Placental epithelial cell (primary cell): ENCODE measurements at places on chromosomes 4 and X. TPM values are rescaled to one million over a fixed set of nuclear protein-coding genes. Genes with fewer than 3 reads are reported as not detected.

GRIA2 gene
- total RNA-seq: not detected in 2 replicates

MAP7D2 gene
- total RNA-seq: 0.39 and 1.1 TPM in 2 replicates

PABPC4L gene
- total RNA-seq: 2.0 and 2.6 TPM in 2 replicates

HNRNPD gene
- total RNA-seq: 22.4 and 29.1 TPM in 2 replicates

IGSF1 gene
- total RNA-seq: not detected in 2 replicates

AMOT gene
- 221 and 247 TPM in 2 replicates for total RNA-seq

TLR10 gene
- not detected in 2 replicates for total RNA-seq
